NK-92 treated with Interleukin-12 subunit alpha and Interleukin-12 subunit beta, amount 100 ng/mL, for 24 hours (cell line): ENCODE measurements at places on chromosomes 4 and X.

- DNase-seq, result no peak
Observed at GRCh38 chrX:13747836-13748235, 13.3 kb downstream of the OFD1 start.

GRCh38 chr4:78552389-78553042 is 946 bp downstream of the ANXA3 start:
- no peak for DNase-seq

GRCh38 chrX:22589845-22590244 is 317.1 kb downstream of the CBLL2 start:
- no peak for DNase-seq

DNA sequence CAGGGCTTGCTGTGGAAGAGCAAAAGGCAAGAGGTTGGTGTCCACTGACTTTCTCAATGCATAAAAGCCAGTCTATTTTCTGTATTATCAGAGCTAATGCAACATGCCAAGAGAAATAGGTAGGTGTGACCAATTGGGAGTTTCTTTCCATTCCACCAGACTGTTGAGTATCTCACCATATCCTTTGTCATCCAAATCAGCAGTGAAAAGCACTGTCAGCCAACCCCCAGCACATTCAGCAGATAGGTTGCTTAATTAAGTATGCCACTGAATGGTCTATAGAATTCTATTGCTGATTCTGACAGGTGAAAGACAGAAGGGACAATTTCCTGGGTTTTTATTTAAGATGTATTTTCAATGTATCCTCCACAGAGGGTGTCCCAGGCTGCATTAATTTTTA is 139.8 kb downstream of the HS6ST2 start:
- no peak for DNase-seq

DNA sequence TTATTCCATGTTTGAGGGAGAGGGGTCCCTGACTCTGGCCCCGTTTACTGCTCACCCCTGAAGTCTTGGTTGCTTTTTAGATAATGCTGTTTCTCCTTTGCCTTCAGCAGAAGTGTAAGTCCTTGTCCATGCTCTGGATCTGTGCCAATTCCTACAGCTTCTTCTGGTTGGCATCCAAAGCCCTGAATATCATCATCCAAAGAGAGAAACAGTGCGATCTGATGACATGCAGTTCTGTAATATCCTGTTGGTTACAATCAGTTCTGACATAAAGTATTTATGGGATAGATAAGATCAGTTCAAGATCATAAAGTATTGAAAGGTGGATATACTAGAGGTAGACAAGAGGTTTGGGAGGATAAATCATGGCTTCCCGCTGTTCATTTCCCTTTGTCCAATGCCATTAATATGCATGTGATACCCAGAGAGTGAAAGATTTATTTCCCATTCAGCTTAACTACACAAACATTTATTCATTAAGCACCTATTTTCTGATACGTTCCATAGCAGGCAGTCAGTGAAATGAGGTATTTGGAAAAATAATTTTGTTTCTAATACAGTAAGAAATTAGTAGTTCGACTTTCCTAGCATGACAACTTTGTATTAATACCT is 53.2 kb upstream of the TMEM150C start:
- no peak for DNase-seq
